ENCODE measurements at places on chromosomes 1 and 21. TPM values are rescaled to one million over a fixed set of nuclear protein-coding genes. Genes with fewer than 3 reads are reported as not detected.

- no peak for DNase-seq
These were observed 2.4 kb downstream of the CCDC17 start for GRCh38 chr1:45621501-45621836.

Gene ASB17
- not detected for total RNA-seq

Gene IL20
- not detected for total RNA-seq

GRCh38 chr21:32426592-32427051 is 14.1 kb downstream of the EVA1C start:
- DNase-seq: no peak

DNA sequence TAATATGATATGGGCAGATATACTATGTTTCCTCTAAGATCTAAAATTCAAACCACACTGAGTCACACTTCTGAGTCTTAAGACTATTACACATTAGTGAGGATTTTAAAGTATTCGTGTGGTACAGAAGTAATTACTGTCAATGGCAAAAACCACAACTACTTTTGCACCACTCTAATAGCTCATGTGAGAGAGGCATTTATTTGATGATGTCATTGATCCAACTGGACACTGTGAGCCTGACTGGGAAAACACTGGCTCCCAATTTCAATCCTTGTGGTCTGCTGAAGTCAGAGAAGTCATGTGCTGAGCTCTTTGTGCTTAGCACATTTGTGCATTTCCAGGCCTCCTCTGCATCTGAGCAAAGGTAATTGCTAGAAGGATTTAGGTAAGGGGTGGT is 377.8 kb downstream of the USH2A start:
- DNase-seq: no peak

GRCh38 chr21:45292399-45293219 is 4.9 kb upstream of the POFUT2 start:
- DNase-seq: peak; percentile 92

Data from Right ventricle myocardium superior (tissue), 1 donor.